ENCODE measurements at places on chromosomes 6 and 20.

DNA sequence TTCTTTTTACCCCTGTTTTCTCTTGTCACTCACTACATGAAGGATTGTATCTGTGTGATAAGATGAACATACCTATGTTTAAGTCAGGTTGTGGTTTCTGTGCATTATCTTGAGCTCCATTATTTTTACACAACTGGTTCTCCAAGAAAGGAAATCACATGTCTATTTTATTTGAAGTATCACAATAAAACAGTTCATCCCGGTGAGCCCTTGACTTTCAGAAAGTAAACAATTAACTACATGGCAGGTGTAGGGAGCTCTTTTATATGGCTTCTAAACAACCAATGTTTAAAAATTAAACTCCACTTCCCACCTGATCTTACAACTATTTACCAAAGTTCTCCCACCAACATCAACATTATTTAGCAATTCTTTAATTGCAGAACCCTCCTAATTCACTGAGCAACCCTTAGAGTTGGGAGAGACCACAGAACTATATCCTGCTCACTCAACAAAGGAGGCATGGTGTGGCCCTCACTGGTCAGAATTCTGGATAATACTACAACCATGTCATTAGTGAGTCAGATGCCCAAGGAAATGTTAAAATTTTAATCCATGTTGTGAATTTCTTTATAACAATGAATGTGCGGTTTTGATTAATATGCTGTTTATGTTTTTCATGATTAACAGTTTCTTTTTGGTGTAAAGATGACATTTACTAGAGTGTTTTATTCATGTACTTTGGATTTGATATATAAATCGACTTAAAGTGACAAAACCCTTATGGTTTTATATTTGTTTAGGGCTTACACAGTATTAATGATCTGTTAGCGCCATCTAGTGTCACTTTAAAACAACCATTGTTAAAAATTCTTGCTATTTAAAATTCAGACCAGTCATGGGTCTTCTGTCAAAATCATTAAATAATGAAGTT is 50.0 kb upstream of the SCGN start:
- DNase-seq: peak; percentile 79

DNA sequence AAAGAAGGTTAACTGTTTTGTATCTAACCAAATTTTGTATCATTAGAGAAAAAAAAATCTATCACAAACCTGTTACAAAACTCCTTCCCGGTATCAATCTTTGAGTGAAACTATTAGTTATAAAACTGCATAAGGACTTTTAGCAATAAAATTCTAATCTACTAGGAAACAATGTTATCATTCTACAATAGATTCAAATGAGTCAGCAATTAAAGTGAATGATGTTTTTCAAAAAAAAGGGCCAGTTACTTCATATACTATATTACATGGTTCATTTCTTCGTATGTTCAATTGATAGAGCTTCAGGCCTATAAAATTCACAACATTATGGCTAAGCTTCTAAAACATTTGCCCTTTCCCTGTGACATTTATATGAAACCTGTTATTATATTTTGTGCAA is 15.6 kb downstream of the ASCC3 start:
- DNase-seq: no peak

- DNase-seq: no peak
These were observed 57.1 kb downstream of the GNAS start for GRCh38 chr20:58909585-58909984.

DNA sequence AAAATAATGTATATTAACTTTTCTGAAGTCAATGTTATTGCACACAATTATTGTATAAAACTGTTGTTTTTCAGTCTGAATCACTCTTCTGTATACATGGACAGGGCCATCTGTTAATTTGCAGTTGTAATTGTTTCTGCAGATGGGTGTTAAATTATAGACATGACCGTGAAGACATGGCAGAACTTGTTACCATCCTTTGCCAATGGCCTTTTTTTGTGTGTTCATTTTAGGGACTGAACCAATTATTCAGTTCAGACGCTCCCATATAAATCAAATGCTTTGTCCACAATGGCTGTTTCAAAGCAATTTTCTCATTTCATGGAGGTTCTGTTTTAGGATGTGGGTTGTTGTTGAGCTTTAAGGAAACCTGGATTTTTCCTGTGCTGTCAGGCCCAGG is 533.7 kb downstream of the DOK5 start:
- DNase-seq: no peak

- DNase-seq: peak; percentile 36
These were observed 22.6 kb upstream of the HLA-DQB2 start for GRCh38 chr6:32785781-32786533.

DNA sequence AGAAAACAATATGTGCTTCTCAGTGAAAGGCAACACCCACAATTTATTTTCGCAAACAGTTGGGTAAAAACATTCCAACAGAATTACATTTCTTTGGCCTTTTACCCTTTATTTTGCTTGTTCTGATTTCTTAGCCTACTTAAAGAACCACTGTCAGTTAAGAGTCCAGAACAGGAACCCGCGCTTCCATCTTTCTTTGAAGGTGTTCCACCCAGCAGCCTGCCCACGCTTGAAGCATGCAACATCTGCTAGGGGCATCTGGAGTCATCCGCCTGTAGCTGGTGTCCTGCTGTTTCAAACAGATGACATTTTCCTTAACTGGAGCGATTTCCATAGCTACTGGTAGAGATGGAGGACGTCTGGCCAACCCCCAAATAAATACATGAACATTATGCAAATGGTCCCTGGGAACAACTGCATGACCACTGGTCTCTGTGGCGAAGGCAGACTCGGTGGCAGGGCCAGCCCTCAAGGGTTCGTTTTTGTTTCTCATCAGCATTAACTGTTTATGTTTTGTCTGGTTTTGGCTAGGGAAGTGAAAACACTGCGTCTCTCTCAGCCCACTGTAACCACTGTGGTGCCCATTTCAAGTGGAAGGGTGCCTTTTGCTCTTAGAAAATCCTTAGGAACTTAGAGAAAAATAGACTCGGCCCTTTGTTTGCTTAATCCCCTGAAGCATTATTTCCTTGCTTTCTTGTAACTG is 51.6 kb downstream of the LAMA4 start:
- no peak for DNase-seq

DNA sequence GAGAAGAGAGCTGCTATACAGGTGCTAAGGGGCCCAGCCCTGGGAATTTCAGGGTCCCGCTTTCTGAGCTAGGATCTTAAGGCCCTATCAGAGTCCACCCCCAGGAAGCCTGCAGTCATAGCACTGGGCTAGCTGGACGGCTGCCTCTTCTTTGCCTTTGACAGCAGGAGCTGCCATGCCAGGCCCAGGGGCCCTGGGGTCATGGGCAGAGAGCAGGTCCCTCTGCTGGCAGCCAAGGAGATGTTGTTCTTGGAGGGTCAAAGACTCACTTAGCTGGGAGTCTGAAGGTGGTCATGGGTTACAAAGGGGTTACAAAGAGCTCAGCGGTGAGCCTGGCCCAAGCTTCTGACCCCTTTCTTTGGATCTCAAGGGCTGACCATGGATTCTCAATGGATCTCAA is 52.7 kb downstream of the RPP21 start:
- DNase-seq: no peak

DNA sequence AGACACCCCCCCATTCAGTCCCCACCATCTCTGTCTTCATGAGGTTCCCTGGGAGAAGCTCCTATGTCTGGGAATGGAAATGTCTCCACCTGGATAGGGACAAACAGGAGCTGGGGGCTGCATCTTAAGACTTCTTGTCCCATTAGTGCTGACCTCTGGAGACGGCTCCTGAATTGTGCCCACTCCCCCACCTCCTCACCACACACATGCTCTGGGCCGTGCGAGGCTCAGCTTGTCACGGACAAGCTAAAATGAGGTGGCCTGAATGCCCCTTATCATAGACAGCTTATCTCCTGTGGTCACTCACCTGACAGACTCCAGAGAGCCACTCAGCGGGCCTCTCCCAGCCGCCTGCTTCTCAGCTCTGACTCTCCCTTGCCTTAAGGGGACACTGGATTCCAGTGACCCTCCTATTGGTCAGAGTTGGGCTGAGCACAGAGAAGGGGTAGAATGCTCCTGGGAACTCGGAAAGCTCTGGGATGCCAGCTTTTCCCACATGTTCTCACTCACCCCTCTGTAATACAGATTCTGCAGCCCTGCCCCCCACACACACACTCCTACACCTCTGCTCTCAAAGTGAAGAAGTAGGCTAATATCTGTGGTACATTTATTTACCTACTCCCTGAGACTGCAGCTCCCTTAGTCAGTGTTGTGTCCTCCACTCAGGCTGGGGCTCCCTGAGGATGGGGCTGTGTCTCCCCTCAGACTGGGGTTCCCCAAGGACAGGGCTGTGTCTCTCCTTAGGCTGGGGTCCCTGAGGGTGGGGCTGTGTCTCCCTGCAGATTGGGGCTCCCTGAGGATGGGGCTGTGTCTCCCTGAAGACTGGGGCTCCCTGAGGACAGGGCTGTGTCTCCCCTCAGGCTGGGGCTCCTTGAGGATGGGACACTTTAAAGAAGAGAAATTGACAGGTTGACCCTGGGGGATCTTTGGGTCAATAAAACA is 167.5 kb downstream of the VEGFA start:
- no peak for DNase-seq

DNA sequence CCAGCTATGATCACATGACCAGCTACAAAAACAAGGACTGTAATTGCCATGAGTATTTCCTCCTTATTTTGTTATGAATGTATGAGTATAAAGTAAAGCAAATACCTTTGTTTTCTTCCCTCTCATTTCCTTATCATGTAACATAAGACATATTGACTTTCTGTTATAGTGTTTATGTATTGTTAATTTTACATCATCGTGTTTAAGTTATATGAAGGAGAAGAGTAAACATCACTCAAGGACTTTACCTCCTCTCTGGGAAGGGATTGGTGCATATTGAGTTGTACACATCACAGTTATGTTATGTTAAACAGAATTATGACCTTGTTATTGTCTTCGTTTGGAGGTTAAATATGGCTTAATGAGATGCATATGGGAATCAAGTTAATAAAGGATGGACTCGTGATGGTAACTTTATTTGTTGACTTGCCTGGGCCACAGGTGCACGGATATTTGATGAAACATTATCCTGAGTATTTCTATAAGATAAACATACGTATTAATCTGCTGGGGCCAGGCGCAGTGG is 57.3 kb upstream of the CNKSR3 start:
- no peak for DNase-seq

- DNase-seq: no peak
These were observed 62.2 kb downstream of the ZDHHC14 start for GRCh38 chr6:157443066-157443800.

GRCh38 chr20:16028923-16029322 is 544.3 kb downstream of the KIF16B start:
- no peak for DNase-seq

- DNase-seq: no peak
These were observed 10.9 kb downstream of the FYN start for GRCh38 chr6:111862314-111862713.

DNA sequence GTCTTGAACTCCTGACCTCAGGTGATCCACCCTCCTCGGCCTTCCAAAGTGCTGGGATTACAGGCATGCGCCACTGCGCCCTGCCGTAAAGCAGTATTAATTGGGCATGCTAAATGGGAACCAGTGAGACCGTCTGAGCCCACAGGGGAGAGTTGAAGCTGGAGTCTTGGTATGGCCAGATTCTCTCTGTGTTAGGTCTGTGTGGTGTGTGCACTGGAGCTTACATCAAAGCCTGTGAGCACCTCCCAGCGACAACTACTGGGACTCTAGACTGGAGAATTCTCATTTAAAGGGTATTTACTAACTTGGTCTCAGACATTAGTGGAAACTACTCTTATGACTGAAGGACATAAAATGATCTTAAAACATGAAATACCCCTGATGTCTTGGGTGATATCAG is 8.5 kb upstream of the SLC22A2 start:
- DNase-seq: no peak

GRCh38 chr20:43243672-43244269 is 54.1 kb upstream of the PTPRT start:
- no peak for DNase-seq

DNA sequence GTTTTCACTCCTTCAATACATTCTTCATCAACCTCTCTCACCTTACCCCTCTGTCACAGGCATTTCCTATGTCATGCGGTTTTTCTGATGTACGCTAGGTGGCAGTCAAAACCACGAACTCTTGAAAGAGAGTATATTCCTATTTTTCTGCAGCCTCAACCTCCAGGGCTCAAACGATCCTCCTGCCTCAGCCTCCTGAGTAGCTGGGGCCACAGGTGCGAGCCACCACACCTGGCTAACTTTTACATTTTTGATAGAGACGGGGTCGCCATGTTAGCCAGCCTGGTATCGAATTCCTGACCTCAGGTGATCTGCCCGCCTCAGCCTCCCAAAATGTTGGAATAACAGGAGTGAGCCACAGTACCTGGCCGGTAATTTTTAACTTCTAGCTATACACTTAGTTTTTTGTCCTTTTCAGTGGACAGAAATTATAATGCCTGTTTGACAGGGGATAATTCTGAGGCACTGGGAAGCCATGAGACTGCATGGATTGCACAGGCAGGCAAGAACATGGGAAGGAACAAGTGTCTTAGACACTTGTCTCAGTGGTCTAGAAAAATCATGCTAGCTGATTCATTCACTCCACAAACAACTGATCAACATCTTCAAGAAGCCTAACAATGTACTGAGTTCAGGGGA is 22.5 kb upstream of the HFE start:
- peak; percentile 48 for DNase-seq

GRCh38 chr6:121755485-121755884 is 320.0 kb downstream of the GJA1 start:
- no peak for DNase-seq

DNA sequence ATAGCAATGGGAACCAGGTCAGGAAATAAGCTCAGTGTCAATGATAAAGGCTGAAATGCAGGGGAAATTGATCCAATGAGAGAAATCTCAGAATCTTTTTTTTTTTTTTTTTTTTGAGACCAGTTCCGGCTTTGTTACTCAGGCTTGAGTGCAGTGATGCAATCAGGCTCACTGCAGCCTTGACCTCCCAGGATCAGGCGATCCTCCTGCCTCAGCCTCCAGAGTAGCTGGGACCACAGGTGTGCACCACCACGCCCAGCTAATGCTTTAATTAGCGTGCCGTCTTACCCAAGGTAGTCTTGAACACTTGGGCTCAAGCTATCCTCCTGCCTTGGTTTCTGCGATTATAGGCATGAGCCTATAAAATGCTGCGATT is 296.5 kb downstream of the ZNF217 start:
- DNase-seq: no peak

- DNase-seq: no peak
These were observed 48.9 kb downstream of the KLHL31 start for GRCh38 chr6:53616450-53617357.

GRCh38 chr6:15761045-15761502 is 98.2 kb upstream of the DTNBP1 start:
- no peak for DNase-seq

- peak; percentile 1 for DNase-seq
These were observed 174.1 kb downstream of the PREX1 start for GRCh38 chr20:48653706-48654051.
